Stimulated activated CD8-positive, alpha-beta memory T cell treated with anti-CD3 and anti-CD28 coated beads, Interleukin-4, amount 100 ng/mL, for 4 hours (primary cell): ENCODE measurements at places on chromosomes 11 and 22.
A peak's percentile ranks its signal among the peaks of the same experiment; 100 is the strongest.

DNA sequence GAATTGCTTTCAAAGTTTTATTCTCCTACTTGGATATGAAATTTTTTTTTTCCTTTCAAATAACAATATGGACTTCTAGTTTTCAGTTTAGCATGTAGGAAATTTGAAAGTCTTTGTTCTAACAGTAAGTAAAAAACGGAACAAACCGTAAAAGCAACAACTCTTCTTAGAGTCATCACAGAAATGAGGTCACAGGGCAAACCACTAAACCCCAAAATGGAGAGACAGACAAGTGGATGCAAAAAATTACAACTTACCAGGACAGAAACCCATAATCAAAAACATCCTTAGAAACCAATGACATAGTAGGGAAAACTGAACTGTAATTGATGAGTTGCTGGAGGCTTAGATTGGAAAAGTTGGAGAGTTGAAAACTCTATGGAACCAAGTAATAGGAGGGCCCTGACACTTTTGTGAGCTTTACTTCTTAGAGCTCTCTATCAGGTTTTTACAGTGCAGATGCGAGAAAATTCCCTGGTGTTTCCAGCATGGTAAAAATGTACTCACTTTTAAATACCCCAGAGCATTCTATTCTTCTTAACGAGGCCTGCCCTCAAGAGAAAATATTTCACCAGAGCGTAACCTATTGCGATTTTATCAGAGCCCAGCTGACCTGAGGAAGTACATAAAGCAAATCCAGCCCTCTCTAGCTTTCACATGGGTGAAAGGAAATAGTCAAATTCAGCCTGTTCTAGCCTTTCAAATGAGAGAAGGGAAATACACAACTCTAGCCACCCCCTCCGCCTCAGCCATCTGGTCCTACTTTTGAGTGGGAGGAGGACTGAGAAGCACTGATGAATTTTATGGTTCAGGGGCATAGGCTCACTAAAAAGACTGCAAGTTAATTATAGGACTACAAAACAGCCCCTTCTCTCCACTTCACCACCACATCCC, 39.1 kb downstream of the CASP12 start:
- no peak for DNase-seq

- no peak for DNase-seq
These were observed 70.4 kb downstream of the LRRC32 start for GRCh38 chr11:76600124-76600655.

GRCh38 chr11:121575963-121576290, 123.2 kb upstream of the SORL1-AS1 start:
- no peak for DNase-seq

GRCh38 chr11:45412051-45412471, 125.9 kb upstream of the SYT13 start:
- DNase-seq, result no peak

DNA sequence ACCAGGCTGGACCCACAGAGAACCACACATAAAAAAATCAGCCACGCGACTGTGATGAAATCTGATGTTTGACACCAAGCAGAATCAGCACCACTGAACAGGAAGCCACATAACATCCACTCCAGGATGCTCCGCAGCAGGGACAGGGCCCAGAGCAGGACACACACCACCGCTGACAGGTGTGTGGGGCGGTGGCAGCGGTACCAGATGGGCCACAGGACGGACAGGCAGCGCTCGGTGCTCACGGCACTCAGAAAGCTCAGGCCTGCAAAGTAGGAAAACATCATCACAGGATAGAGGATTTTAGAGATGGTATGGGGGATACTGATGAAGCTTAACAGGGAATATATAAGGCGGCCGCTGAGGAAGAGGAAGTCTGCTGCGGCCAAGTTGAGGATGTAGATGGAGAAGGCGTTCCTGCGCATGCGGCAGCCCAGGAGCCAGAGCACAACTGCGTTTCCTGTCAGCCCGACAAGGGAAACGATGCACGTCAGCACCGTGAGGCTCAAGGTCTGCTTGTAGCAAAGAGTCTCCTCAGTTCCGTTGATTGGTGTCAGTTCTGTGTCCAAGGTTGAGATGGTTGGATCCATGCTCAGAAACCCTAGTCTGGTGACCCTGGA, 4.9 kb downstream of the MRGPRX1 start:
- no peak for DNase-seq

DNA sequence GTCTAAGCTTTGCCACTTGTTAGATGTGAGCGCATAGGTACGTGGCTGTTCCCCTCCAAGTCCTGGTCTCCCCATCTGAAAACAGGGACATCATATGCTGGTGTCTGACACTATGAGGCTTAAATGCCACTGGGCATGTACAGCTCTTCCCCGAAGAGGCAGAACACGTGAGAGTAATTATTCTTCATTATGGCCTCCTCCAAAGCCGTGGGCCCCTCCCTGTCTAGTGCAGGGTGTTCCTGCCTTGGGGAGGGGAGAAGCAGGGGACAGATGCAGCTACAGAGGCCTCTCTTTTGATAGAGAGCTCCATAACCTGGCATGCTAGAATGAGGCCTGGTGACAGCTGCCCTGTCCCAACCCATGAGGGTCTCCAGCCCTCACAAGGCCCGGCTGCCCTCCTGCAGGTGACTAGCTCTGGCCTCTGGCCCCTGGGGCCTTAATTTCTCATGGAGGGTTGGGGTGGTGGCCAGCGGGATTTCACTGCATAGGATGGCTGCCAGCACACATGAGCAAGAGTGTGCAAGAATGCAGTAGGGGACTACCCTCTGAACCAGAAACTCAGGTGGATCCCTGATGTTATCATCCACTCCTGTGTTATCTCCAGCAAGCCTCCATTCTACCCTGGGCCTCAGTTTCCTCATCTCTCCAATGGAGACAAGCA, 334.6 kb downstream of the MN1 start:
- no peak for DNase-seq

DNA sequence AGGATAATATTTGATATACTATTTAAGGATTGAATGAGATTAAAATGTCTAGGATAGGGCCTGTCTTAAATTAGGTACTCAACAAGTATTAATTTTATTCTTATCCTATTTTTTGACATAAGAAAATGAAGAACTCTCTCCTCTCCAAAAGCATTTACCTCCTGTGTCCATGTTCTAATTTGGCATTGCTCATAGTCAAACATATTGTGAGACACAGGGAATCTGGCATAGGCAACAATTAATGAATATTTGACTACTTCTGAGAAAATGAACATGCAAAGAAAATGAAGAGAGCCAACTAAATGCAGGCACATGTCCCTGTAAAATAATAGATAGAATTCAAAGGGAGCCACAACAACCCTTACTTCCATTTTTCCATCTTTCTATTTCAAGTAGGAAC, 198.5 kb upstream of the C11orf87 start:
- DNase-seq, result no peak

DNA sequence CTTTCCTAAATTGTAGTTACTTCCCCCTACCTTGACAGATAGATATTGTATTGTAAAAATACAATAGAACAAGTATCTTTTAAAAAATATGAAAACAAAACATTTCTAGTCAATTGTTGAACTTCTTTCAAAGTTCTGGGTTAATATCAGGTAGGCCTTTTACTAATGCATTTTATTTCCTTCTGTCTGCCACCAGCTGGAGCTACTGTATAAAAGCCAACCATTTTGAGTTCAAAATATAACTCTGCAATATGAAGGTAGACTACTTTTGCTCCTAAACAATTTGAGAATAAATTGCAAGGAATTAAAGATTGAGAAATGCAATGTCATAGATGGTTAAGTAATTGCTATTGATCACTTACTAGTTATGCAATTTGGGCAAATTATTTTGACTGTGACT, 22.1 kb upstream of the LIN7C start:
- DNase-seq, result no peak

DNA sequence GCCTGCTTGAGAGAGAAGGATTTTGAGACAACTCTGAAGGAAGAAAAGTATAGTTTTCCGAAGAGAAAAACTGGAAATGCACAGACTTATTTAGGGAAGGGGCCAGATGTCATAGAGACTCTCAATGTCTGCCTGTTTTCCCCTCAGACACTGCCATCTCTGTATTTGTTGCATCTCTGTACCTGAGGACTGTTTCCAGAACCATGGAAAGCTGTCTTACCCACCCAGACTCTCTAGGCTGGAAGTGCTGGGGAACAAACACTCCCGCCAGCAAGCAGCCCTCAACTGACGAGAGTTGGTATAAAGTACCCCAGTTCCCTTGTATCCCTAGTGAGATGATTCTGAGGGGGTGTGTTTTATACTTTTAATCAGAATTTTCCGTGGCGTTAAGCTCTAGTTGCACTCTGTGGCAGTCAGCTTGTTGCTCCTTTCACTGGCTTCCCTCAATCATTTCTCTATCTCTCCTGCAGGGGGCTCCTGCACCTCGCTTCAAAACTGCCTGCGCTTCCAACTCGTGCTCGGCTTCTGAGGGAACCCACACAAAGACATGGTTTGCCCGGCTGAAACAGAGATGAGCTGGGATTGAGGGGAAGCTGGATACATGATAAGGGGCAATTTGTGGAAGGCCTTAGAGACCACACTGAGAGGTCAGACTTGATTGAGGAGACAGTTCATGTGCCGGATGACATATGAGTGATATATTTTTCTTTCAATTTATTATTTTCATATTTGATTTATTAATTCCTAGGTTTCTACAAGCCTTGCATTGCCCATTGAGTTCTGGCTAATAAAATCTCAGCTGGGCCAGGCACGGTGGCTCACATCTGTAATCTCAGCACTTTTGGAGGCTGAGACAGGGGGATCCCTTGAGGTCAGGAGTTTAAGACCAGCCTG, 36.9 kb upstream of the CLPB start:
- DNase-seq, result peak; percentile 17

GRCh38 chr11:80350541-80350940, 909.7 kb upstream of the TENM4 start:
- DNase-seq, result no peak
